ENCODE measurements at places on chromosomes 4 and X.
A peak's percentile ranks its signal among the peaks of the same experiment; 100 is the strongest.

DNA sequence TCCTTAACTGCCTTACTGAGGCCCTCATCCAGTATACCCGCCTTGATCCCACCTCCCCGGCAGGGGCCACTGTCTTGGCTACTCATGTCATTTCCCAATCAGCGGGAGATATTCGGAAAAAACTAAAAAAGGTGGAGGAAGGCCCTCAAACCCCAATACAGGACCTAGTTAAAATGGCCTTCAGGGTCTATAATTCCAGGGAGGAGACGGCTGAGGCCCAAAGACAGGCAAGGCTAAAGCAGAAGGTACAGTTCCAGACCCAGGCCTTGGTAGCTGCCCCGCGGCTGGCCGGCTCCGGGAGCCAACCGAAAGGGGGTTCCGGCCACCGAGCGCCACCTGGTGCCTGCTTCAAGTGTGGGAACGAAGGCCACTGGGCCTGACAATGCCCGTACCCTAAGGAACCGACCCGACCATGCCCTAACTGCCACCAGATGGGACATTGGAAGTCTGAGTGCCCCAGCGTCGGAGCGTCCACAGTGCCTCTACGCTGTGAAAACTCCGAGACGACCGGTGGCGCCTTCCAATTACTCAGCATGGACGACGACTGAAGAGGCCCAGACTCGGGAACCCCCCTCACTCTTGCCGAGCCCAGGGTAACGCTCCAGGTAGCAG lies 959.6 kb downstream of the RPA4 start:
- DNase-seq = no peak

GRCh38 chr4:171812665-171813525 lies at the start of gene GALNTL6:
Gene GALNTL6 (plus strand): TSS chr4:171813404.
- no peak for DNase-seq

- DNase-seq = no peak
Observed at GRCh38 chr4:158121161-158121579, 51.7 kb downstream of the GASK1B start.

DNA sequence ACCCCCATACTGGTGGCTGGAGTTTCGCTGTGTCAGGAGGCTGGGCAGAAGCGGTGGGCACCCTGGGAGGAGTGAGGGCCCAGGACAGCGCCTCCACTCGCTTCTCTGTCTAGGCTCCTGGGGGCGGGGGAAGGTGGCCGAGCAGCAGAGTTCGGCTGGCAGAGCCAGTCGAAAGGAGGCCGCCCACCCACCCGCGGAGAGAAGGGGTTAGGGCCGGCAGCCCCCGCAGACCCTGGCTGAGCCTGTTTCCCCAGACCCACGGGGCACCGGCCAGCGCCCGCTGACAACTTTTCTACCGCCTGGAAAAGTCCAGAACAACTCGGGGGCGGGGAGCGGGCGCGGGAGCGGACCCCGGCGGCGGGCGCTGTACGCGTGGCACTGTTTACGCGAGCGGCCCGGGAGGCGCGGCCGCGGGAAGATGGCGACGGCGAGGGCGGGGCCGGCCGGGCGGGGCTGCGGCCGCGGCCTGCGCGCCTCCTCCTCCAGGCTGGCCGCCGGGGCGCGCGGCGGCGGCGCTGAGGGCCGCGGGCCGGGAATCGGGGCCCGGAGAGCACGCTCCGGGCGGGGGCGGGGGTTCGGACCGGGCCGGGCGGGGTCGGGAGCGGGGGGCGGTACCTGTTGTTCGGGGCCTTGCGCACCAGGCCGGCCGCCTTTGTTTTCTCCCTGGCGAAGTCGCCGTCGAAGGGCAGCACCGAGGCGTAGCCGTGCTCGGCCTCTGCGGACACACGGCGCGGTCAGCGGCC lies 628 bp downstream of the MXD4 start:
- DNase-seq = peak; percentile 34

GRCh38 chr4:121457278-121457875 lies 76.6 kb upstream of the QRFPR start:
- no peak for DNase-seq

Measured in CD4-positive, alpha-beta T cell treated with Interleukin-15 for 1 hour (primary cell).